ENCODE measurements at places on chromosomes 7 and 10.

DNA sequence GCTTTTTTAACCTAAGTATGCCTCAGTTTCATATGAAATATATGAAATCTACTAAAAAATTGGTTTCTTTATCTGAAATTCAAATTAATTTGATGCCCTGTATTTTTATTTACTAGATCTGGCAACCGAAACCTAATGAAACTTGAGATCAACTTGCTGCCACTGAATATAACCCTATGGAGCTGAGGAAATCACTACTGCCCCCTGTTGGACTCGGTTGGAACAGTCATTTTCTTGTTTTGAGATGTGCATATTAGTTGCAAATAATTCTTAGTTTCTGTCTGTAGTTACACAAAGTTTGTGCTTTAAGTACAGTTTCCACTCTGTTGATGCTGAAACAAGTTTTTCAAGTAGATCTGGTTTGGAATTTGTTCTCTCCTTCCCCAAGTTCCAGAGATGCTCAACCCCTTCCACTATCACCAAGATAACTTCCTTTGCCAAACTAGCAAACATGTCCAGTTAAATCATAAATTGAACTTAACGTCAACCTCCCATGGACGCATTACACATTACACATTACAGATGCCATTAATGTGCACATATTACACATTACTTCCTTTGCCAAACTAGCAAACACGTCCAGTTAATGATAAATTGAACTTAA is 22.2 kb upstream of the EXOC4 start:
- peak; percentile 38 for DNase-seq

GRCh38 chr7:137915266-137915665 is 68.5 kb upstream of the DGKI start:
- DNase-seq = no peak

- DNase-seq = no peak
These were observed 102.7 kb downstream of the FAM53B start for GRCh38 chr10:124641282-124642087.

DNA sequence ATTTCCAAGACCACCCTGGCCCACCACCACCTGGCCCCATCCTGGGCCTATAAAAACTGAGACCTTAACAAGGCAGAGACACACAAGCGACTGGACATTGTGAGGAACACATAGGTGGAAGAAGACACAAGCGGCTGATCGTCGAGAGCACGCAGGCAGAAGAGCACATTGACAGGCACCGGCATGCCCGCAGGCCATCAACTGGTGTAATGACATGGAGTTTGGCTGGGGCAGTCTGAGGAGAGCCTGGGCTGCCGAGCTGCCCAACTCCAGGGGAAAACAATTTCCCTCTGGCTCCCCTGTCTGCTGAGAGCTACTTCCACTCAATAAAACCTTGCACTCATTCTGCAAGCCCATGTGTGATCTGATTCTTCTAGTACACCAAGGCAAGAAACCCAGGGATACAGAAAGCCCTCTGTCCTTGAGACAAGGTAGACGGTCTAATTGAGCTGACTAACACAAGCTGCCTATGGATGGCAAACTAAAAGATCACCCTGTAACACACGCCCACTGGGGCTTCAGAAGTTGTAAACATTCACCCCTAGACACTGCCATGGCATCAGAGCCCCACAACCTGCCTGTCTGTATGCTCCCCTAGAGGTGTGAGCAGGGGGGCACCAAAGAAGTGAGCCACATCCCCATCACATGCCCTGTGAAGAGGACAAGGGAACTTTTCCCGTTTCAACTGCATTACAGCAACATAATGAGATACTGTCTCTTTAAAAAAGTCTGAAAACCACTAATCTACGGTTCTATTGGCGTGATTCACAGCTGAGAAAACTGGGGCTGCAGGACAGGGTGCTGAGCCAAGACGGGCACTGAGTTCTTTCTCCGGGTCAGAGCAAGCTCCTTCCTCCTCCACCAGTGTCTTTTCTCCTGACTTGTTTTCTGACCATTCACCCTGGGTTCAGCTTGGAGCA is 18.5 kb upstream of the TNS3 start:
- DNase-seq = no peak

DNA sequence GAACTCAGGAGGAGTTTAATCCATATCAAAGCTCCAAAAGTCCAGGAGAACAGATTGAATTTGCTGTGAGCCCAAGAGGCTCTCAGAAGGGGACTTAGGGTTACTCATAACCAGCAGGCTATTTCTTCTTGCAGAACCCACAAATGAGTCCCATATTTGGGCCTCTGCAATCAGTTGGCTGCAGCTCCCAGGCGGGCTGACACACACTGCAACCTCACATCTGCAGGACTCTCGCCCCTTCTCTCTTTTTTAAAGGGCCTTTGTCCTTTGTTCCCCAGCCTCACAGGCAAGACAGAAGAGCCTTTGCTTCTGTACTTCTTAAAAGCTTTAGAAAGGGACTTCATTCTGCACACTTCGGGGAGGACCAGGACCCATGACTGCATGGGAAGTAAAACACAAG is 26.7 kb downstream of the CREB3L2 start:
- no peak for DNase-seq

DNA sequence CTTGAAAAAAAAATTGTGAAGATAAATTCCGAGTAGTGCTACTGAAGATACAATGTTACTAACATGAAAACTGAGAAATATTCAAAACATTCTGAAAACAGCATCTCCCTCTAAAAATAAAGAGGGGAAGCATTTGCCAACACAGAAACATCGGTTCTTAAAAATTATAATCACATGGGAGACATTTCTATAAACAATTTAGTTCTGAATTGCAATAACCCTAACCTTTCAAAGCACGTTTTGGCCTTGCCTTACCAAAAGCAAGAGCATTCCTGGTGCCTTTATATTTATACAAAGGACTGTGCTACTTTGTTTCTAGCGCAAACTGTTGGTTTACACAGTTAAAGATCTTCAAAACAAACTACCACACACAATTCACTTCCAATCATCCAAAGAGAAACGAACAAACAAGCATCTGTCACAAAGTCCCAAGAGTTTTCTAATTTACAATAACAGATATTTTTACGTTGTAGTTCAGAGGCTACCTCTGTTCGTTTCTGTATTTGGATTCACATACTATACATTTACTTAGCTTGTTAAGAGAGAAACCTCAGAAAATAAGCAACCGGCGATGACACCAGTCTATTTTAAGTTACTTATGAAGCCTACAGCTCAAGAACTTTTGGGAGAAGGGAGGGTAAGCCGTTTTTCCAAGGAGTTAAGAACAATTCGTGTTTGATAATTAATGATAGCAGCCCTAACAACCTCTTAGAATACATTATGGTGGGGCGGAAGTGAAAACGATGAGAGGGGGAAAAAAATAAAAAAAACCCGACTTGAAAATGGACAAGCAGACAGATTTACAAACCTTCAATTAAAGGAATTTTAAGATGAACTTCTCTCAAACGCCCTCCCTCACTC is 1.3 kb downstream of the ABI1 start:
- no peak for DNase-seq

- no peak for DNase-seq
These were observed 86.2 kb downstream of the SH3PXD2A start for GRCh38 chr10:103769176-103769575.

GRCh38 chr7:116810267-116811116 is 51.9 kb upstream of the CAPZA2 start:
- DNase-seq = no peak

GRCh38 chr10:1939016-1939415 is 201.7 kb upstream of the ADARB2 start:
- DNase-seq = peak; percentile 26

GRCh38 chr7:137480401-137480800 is 136.9 kb upstream of the PTN start:
- DNase-seq = no peak

DNA sequence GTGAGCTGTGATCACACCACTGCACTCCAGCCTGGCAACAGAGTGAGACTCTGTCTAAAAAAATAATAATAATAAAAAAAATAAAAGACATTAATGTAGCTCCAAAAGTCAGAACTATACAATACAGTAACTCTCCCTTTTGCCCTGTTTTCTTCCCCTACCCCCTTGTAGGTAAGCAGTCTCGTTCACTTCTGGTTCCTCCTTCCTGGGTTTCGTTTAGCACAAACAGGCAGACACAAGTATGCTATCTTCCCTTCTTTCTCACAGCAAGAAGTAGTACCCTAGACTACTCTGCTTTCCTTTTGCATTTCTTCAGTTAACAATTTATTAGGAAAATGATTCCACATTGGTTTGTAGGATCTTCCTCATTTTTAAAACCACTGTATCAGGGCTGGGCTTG is 33.1 kb downstream of the PDSS1 start:
- no peak for DNase-seq

DNA sequence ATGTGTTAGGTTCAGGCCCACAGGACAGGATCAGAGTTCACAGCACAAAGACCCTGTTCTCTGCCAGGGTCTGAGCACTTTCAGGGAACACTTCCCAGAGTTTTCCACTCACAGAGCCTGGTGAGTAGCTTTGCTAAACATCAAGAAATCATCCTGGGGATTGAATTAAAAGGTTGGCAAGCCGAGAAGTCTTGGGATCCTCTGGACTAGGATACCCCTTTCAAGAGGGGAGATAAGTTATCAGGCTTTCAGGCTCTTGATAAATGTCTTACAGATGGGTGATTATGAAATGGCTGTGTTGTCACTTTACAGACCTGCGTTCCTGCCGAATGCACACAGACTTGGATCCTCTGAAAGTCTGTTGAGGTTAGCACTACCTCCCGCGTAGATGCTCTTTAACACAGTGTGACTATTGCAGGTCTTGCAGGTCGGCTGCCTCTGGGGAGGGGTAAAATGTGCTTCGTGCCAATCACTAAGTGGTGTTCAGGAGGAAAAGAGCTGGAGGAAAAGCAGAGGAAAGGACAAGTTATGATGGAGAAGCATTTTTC is 473.5 kb upstream of the AKR1E2 start:
- no peak for DNase-seq

DNA sequence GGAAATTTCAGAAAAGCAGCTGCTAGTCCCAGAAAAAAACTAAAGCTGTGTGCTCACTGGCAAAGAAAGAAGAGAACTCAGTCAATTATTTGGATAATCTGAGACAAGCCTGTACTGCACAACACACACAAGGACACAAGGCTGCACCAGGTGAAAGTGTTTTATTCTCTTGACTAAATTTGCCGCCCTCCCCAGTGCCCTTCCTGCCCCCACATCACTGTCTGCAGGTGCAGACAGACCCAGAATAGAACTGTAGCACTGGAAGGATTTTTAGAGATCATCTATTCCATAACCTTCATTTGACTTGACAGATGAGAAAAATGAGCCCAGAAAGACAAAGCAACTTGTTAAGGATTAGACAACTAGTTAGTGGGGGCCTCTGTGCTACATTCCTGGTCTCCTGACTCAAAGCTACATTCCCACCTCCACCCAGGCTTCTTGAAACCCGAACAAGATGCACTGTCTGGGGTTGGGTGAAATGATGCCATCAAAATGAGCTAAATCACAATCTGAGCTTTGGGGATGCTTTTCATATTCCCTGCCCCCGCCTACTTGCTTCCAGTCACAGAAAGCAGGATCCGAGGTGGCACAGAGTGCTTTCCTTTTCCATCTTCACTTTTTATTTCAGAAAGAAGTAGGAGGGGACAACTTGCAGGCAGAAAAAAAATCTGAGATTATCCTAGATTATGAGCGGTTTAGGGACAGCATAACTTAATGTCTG is 5.2 kb upstream of the VAX1 start:
- DNase-seq = no peak

- DNase-seq = no peak
These were observed 50.5 kb downstream of the TPST1 start for GRCh38 chr7:66255534-66256100.

GRCh38 chr7:36790311-36790787 is 66.1 kb upstream of the AOAH start:
- DNase-seq = no peak

DNA sequence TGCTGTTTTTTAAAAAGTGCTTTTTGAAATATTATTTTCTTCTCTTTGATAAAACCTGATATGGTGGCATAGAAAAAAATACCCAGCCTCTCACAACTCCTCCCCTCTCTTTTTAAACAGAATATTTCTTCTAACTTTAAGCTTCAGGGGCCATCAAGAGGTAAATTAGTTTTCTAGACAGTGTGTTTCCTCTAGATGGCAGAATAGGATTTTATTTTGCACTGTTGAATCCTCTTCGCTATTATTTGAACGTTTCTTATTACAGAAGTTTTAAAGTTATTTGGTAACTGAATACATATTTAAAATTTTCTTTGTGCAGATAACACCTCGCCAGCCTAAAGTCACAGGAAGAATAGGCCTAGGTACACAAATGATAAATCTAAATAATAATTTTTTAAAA is 30.3 kb downstream of the ARL5B start:
- no peak for DNase-seq

- DNase-seq = no peak
These were observed 150.2 kb downstream of the REEP3 start for GRCh38 chr10:63671317-63671937.

DNA sequence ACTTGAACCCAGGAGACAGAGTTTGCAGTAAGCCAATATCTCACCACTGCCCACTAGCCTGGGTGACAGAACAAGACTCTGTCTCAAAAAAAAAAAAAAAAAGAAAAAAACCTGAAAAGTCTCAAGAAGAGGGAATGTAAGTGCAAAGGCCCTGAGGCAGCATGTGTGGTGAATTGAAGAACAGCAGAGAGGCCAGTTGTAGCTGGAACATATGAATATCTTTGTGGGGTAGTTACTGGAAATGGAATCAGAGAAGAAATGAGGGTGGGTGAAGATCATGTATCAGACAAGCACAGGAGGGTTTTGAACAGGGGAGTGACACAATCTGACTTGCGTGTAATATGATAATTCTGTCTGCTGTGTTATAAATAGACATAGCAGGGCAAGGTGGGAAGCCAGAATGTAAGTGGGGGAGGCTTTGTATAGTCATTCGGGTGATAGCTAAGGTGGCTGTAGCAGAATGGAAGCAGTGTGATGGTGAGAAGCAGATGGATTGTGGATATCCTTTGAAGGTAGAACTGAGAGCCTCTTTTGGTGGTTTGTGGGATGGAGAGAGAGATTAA is 45.3 kb upstream of the ITGA8 start:
- no peak for DNase-seq

DNA sequence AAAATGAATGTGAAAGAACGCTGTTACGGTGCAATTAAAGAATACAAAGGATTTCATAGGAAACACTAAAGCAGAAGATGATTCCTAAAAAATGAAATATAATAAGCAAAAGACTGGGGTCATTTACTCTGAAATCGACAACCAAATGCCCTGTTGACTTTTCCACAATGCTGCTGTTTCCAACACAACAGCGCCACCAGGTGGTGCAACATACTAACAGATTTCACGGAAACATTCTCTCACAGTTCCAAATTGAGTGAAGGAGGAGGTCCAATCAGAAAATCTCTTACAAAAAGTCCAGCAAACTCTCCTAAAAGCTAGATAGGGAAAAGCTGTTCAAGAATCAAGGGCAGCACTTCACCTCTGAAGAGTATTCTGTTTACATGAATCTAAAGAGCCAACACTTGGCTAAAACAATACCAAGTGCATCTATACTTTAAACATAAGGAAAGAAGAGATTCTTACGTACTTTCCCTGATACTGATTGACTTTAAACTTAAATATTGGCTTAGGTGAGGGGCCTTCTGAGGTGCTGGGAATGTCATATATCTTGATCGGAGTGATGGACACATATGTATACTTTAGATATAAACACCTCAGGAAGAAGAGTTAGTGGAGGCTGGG is 55.9 kb downstream of the UPF2 start:
- DNase-seq = peak; percentile 49

GRCh38 chr10:1596482-1597099 is 140.7 kb downstream of the ADARB2 start:
- no peak for DNase-seq

- no peak for DNase-seq
These were observed 145.7 kb downstream of the RNF216 start for GRCh38 chr7:5635461-5636445.

GRCh38 chr10:124916098-124916584 is 25.8 kb upstream of the ZRANB1 start:
- no peak for DNase-seq

All from activated CD4-positive, alpha-beta T cell treated with anti-CD3 and anti-CD28 coated beads for 24 hours (primary cell).